ENCODE measurements at places on chromosomes 5 and 9.

DNA sequence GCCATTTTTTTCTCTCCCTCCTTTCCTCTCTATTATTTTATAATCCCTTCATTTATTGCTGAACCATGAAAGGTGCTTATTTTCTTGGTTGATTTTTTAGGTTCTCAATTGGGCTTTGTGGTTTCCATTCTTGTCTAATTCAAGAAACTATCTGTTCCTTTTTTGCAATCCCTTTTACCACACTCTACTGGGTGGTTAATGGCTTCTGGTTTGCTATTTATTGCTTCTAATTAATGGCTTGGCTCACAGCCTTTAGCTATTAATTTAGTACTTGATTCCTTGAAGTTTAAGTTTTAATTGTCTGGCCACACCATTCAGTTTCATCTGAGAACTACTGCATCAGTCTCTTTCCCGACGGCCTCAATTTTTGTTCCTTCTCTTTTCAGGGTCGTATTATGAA, 5.6 kb downstream of the FRRS1L start:
- DNase-seq, result no peak

- no peak for DNase-seq
Observed at GRCh38 chr5:99141534-99142128, 212.8 kb upstream of the CHD1 start.

GRCh38 chr5:59620535-59621212, 272.9 kb downstream of the PDE4D start:
- DNase-seq, result no peak

DNA sequence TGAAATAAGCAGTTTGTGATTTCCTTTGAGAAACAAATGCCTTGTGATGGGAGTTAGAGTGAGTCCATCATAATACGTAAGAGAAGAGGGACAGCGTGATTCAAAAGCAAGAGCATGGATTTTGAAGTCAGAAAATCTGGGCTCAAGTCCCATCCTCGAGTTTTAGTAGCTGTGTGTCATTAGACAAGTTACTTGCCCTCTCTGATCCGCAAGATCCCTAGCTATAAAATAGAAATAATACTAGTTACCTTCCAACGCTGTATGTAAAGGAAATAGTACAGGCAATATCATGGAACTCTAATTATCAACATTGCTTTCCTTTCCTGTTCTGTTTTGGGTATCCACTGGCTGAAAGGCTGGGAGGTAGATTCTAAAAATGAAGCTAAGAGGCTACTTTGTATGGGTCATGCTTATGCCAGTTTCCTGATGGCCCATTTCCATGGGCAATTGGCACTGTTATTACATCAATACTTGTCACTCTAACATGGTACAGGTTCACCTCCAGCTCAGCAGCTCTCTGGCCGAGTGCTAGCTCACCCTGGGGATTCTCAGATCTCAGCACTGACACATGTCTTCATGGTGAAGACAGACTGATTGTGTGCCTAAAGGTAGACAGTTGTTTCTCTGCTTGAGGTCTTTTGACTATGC, 241.7 kb upstream of the KLF4 start:
- DNase-seq, result no peak

- DNase-seq, result no peak
Observed at GRCh38 chr9:92807757-92808725, 43.4 kb upstream of the BICD2 start.

DNA sequence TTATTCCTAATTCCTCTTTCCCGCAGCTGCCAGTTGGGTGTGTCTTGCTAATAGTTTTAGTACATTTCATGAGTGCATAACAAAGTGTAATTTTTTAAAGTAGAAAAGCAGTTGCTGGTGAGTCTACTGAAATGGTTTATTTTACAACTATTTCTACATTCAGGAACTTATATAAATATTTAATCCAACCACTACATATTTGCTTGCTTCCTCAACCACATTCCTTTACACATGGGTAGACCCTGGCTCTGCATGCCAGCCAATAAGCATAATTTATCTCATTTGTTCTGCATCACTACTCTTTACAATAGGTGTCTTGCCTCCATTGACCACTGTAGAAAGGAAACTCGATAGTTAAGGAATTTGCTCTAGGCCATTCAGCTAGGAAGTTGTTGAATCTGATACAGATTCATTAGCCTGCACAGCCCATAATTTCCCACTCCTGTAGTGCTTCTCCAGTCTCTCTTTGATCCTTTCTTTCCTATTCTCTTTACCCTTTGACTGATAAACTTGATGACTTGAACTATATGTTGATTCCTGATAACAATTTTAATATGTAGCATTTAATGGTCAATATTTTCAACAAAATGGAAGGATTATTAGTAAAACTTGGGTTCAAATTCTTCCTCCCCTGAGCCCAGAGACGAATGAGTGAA, 342.5 kb upstream of the ACTBL2 start:
- no peak for DNase-seq

- no peak for DNase-seq
Observed at GRCh38 chr9:129436751-129437625, 183.9 kb downstream of the C9orf50 start.

GRCh38 chr9:97299809-97300414, 7.5 kb upstream of the CCDC180 start:
- DNase-seq, result no peak

DNA sequence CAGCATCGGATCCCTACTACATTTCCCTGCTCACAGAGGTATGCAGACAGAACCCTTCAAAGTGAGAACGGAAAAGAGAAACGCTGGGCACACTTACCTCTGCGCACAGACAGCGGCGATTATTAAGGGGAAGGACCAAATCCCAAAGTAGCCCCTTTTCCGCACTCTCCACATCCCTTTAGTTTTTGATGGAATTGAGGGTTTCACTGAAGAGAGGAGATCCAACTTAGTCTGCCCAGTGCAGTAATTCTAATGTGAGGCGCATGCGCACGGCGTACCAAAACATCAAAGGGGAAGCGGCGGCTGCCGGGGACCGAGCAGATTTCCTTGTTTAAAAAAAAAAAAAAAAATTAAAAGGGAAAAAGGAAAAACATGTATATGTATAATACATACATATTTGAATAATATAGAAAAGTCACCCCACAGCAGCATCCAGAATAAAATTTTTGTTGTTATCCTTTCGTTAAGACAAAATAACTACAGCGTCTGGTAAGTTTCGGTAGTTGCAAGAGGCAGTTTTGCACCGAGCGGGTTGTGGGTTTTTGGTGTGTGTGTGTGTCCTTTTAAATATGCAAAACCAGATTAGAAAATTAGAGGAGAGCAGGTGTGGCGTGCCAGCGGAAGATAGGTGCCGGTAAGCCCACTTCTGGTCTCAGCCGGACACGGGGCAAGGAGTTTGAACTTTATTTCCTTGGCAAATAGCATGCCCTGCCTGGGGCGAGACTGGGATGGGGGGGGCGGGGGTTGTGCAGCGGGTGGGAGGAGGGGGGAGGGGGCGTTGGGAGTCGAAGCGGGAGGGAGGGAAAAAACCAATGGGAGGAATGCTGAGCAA, at the start of gene GABRB2:
Gene GABRB2, minus strand, starts transcription at position 256 of the 832 bp plus-strand sequence. Its CDS starts 82 bp downstream, at position 174.
- peak; percentile 24 for DNase-seq

GRCh38 chr5:31116466-31117031, 76.9 kb upstream of the CDH6 start:
- no peak for DNase-seq

- DNase-seq, result no peak
Observed at GRCh38 chr5:9295466-9295801, 250.4 kb downstream of the SEMA5A start.

GRCh38 chr9:137531099-137531765, 19.0 kb downstream of the PNPLA7 start:
- DNase-seq, result no peak

DNA sequence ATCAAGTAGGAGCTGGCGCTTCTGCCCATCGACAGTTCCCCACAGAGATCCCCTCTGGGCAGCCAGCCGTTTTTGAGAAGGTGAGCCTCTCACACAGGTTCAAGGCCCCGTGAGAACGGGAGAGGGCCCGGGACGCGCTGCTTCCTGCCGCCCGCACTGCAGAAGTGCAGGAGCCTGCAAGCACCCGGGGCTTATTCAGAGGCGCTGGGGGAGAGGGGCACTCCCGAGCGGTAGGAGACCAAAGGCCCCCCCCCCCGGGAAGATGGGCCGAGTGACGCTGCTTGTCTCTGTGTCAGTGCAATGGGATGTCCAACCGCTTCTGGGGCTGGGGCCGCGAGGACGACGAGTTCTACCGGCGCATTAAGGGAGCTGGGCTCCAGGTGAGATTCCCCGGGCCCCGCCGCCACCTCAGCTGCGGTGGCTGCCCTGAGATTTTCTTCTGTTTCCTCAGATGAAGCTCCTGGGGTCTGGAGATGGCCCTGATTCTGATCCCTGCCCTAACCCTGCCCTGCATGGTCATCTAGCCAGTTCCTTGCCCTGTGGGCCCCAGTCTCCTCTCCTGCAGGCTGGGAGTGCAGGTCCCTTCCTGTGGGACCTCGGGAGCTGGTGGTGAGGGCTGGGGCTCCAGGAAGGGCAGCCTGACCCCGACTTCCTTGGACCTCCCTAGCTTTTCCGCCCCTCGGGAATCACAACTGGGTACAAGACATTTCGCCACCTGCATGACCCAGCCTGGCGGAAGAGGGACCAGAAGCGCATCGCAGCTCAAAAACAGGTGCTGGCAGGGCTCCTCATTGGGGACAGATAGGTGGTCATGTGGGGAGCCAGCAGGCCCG, 8.5 kb downstream of the B4GALT7 start:
- no peak for DNase-seq

GRCh38 chr9:928363-929042, 48.0 kb upstream of the DMRT3 start:
- DNase-seq, result no peak

DNA sequence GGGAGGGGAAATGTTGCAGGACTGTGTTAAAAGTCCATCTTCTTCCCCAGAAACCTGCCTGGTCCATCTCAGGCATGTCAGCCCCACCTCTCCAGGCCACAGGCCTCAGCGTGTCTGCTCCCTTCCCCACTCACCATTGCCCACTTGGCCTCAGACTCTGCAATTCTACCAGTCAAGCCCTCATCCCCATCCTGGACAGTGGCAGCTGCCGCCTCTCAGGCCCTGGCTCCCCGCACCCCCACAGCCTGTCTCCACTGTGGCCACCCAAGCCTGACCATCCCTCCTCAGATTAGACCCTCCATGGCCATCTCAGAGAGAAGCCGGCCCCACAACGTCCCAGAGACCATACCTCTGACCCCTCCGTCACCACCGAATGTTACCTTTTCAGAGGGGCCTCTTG, 89.9 kb downstream of the BARX1 start:
- DNase-seq, result no peak

- no peak for DNase-seq
Observed at GRCh38 chr5:69099302-69099701, 5.5 kb downstream of the SLC30A5 start.

DNA sequence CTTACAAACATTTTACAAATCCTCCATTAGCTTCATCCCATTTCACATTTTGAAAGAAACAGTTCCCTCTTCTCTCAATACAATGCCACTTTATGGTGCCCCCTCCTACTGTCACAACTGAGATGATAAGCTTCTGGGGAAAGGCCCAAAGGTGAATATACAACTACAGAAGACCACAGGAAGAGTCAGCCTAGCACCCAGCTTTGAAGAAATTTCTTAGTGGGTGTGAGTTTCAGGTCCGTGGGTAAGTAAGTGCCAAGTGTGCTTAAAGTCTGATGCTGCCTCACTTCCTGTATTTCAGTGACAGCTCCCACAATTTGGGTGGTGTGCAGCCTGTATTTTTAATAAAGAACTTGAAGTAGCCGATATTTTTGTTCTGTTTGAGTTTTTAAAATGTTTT, 68.1 kb downstream of the ARHGEF28 start:
- no peak for DNase-seq

- no peak for DNase-seq
Observed at GRCh38 chr5:5800801-5801761, 378.6 kb downstream of the ICE1 start.

GRCh38 chr5:140042393-140042642, 781 bp downstream of the NRG2 start:
- DNase-seq, result no peak

GRCh38 chr5:169367861-169368260, 66.9 kb upstream of the SLIT3 start:
- no peak for DNase-seq

- DNase-seq, result peak; percentile 38
Observed at GRCh38 chr5:67896311-67896929, 319.1 kb upstream of the PIK3R1 start.

DNA sequence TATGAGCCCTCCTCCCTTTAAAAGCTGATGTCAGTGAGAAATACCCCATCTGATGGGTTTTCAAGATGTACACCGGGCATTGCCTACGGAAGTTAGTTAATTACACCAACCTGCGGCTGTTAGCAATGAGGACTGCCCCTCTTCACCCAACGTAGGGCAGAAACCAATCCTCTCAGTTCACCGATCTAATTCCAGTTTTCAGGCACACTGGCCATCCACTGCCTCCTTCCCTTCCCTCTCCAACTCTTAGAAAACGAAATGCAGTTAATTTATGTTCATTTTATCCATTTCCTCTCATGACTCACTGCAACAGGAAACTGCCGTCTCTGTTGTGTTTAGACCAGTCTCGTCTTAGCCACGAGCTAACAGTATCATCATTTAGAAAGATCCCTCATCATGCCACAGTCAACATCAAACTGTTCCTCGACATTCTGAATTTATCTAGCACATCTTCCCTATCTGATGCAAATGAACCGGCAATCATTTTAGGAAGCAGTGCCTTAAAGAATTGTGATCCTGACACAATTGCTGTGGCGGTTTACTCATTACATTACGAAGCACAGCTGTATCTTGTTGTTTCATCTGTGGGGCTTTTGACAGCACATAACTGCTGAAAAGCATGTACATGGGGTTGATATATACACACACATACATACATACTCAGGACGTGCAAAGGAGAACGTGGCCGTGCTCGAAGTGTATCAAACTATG, 168.6 kb downstream of the EFNA5 start:
- no peak for DNase-seq

- no peak for DNase-seq
Observed at GRCh38 chr9:37927601-37928551, 23.9 kb upstream of the SLC25A51 start.

GRCh38 chr5:118611332-118611945, 376.9 kb downstream of the DTWD2 start:
- DNase-seq, result no peak

GRCh38 chr9:135608999-135609317, 30.4 kb downstream of the GLT6D1 start:
- DNase-seq, result no peak

DNA sequence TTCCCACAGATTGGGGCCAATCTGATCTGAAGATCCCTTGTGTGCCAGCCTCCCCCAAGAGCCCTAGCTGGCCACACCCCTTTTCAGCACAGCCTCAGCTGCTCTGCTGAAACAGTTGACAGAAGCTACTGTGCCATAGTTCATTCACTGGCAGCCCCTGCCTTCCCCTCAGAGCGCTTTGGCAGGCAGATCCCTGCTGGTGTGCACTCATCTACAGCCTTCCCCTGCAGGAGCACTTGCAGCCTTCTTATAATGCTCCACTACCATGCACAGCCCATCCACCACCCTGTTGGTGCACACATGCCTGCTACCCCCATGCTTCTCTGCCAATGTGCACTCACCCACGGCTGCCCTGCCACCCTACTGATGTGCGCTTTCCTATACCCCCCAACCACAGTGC, 471.3 kb downstream of the MTRR start:
- DNase-seq, result no peak

GRCh38 chr5:84197538-84197937, 187.1 kb downstream of the EDIL3 start:
- no peak for DNase-seq

Data from CMK (cell line).